ENCODE measurements at places on chromosomes 2 and 18. TPM values are rescaled to one million over a fixed set of nuclear protein-coding genes. Genes with fewer than 3 reads are reported as not detected.

TGIF1 gene
- total RNA-seq = 111 TPM

PFN4 gene
- 1.3 TPM for total RNA-seq

RPE gene
- 48.5 TPM for total RNA-seq

ADRA2B gene
- 13.9 TPM for total RNA-seq

ZNF804A gene
- total RNA-seq = 2.0 TPM

LONRF2 gene
- 8.9 TPM for total RNA-seq

IL1F10 gene
- not detected for total RNA-seq

VSNL1 gene
- 4.1 TPM for total RNA-seq

MOGAT1 gene
- 0.45 TPM for total RNA-seq

TOGARAM2 gene
- total RNA-seq = 1.6 TPM

USP34 gene
- total RNA-seq = 82.6 TPM

FOXI3 gene
- 2.2 TPM for total RNA-seq

Measured in type B pancreatic cell (in vitro differentiated cells).